Activated CD8-positive, alpha-beta memory T cell treated with anti-CD3 and anti-CD28 coated beads for 1 hour (primary cell): ENCODE measurements at places on chromosomes 3 and 15.

- DNase-seq, result no peak
Observed at GRCh38 chr15:99433026-99433756, 132.6 kb upstream of the MEF2A start.

DNA sequence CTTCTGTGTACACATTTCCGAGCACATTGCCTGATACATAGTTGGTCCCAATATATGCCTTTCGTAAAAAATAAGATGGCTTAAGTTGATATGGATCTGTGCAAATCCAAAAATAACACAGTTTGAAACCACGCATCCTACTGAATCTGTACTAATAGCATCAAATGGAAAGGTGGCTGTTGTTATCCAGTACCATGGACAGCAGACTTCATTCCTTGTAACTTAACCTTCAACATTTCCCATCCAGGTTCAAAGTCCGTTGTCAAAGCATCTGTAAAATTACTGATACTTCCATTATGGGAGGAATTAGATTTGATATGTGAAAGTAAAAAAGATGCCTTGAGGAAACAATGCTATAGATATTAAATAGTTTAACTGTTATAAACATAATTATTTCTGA lies 65.5 kb upstream of the C3orf49 start:
- DNase-seq, result no peak

- no peak for DNase-seq
Observed at GRCh38 chr15:65130941-65131340, 2.7 kb downstream of the PDCD7 start.

DNA sequence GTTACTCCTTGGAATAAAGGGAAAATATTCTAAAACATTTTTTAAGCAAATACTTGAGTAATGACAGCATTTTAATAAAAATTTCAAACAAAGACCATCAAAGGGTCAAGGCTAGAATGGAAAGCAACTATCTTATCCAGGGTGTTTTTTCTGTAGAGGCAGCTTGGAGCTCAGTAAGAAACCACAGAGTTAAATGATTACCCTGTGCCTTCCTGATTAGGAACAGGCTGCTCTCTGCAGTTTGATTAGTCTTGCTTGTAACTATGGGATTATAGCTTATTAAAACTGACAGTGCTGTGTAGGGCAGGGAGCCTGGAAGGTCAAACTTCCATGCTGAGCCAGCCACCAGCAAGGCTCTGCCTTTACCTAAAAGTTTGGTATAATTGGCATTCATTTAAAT lies 33.1 kb downstream of the QTRT2 start:
- no peak for DNase-seq

GRCh38 chr3:189953551-189953950 lies 167.1 kb downstream of the P3H2 start:
- DNase-seq, result no peak

DNA sequence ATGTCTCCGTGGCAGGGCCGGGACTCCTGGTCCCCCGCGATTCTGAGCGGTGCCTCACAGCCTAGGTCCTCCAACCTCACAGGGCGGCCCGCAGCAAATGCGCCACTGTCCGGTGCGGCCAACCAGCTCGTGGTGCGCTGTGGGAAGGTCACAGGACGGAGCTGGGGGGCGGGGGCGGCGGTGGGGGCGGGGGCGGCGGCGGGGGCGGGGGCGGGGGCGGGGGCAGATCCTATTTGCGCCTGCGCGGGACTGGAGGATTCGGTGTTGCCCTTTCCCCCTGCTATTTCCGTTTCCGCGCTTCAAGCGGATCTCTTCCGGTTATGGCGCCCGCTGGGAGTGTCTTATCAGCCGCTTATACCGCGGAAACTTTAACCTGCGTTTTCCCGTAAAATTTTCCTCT lies 106.7 kb upstream of the SNRPN start:
- no peak for DNase-seq

DNA sequence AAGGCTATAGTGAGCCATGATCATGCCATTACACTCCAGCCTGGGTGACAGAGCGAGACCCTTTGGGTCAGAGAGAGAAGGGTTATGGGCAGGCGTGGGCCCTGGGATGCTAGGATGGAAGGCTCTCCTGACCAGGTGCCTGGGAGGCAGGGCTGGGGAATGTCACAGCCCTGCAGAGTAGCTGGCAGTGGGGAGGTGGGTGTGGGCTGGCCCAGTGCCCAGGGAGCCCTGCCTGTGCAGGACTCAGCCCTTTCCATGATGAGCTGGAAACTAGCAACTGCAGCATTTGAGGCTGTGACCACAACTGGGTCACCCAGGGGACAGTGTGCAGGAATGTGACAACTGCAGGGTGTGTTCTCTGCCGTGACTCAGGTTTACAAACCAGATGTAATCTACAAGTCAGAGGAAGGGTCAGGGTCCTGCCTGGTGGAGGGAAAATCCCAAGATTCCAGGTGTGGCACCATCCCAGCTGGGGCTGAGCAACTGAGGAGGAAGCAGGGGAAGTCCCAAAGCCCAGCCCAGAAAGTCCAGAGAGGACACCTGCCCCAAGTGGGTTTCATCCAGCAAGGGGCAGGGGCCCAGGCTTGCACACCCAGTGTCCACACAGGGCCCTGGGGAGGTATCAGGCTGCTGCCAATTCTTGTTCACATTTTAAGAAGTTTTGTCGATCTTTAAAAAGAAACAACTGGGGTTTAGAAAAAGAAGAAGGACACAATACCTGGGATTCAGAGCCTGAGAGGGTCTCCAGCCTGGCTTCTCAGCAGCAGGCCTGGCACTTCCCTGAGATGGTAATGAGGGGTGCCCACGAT lies 45.5 kb downstream of the SLC28A1 start:
- no peak for DNase-seq

DNA sequence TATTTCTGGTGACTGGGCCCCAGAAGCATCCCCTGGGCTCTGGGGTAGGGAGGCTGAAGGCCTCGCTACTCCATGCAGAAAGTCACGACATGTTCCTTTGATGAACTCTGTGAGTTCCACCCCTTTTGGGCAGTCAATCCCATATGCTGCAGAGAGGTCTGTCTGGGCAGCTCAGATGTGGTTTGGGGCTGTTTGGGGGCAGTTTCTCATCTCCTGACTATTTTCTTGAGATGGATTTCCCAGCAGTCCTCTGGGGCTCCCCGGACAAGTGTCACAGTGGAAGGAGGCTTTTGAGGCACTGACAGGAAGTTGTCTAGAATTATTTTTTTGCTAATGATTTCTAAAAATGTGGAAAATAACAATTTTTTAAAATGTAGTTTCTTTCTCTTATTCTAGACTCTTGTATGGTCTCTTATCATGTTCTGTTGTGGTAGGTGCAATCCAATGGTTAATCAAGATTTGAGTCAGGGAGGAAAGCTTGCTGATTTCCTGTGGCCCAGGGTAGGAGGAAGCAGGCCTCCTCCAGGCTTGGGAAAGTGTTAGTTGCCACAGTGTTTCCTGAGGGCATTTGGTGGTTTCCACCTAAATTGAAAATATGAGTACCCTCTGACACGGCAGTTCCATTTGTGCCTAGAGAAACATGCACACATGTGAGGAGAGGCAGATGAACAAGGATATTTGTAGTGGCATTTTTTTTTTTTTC lies 19.9 kb upstream of the TATDN2 start:
- DNase-seq, result no peak

DNA sequence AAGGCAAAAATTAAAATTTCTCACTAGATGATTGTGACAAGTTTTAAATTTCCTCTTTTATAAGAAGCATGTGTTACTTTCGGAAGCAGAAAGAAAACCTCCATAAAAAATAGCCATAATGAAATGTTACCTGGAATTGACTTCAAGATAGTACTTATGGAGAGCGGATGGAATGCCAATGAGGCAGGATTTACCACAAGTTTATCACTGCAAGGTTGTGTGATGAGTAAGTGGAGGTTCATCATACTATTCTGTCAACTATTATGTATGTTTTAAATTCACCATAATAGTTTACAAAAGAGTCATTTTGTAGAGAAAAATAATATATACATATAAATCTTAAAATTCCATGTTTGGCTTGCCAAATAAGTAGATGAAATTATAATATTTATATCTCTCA lies 230.3 kb downstream of the SCAPER start:
- no peak for DNase-seq

DNA sequence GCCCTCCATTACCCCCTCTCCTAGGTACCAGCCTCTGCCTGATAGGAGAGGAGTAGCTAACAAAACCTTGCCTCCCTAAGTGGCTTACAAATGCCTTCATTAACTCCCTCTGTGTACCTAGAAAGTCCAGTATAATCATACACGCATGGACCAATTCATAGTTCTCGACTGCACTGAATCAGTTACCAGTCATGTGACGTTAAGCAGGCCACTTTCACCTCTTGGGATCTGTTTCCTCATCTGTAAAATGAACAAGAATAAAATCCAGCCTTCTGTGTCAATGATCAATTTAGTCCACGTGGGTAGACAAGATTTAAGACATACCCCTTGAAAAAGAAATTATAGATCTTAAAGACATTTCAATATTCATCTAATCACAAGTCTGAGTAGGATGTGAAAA lies 72.2 kb downstream of the TRIM69 start:
- DNase-seq, result no peak

GRCh38 chr3:12818773-12819172 lies 22.3 kb downstream of the CAND2 start:
- no peak for DNase-seq

DNA sequence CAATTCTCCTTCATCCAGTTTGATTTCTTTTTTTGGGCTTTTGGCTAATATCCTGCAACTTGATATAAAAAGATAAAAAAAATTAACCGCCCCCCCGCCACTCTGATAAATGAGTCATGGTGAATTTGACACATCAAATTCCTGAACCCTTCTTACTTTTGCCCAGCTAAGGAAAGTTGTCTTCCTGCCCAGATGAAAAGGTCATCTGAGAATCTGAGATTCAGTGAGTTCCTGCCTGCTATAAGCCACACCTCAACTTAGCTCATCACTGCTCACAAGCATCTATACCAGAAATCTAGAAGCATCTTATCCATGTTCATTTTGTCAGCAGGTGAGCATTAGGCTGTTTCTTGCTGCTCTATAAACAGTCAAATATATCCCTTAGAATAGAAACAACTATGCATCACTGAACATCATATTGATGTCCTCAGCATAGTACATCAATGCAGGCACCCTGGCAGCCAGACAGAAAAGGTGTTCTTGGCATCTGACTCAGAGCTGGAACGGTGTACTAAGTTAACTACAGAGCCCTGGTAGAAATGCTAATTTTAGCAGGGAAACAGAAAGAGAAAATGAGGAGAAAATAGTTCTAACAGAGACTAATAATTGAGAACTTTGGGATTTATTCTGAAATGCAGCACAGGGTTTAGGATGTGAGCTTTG lies 77.1 kb downstream of the SEMA6D start:
- DNase-seq, result no peak

DNA sequence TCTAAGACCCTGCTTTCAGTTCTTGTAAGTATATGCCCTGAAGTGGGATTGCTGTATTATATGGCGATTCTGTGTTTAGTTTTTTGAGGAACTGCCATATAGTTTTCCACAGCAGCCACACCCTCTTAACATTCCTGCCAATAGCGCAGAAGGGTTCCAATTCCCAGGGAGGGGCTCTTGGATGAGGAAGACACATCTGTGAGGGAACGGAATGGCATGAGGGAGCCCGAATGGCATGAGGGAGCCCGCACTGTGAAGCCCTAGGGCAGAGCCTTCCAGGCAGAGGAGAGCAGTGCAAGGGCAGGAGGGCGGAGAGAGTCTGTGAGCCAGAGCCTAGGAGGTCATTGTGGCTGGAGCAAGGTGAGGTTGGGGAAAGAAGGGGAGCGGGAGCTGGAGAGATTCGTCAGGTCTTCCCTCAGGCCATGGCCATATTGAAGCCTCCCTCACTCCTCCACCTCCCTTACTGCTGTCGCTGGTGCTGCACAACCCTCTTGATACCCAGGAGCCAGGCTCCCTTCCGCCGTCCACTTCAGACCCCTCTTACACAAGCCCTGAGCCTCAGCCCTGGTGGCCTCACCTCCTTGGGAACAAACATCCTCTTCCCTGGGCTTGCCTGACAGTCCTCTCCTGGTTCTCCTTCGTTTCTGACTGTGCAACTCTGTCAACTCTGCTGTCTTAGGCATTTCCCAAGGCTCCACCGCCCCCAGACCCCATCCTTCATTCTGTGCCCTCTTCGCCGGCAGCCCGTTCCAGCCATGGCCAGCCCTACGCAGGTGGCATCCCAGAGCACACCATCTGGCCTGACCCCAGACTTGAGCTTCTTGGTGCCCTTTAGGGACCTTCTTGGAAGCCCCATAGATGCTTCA lies 51.4 kb downstream of the FGD5 start:
- DNase-seq, result no peak

DNA sequence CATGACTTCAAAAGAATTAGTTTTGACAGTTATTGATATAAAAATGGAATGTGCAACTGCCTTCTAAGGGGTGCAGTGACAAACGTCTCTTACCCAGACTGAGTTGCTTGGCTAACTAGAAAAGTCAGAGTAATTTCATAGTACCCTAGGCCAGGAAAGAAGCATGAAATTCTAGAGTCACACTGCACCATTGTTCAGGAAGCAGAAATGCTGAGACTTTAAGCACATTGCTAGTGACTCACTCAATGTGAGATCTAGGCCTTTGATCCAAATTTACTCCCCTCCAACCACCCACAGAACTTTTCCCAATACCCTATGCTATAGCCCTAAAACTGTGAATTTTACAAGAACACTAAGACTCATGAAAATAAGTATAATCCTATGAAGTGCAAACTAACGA lies 110.8 kb downstream of the DUT start:
- DNase-seq, result no peak

- no peak for DNase-seq
Observed at GRCh38 chr15:89504166-89504565, 7.8 kb upstream of the RHCG start.

GRCh38 chr3:187021748-187022402 lies 91.5 kb downstream of the ST6GAL1 start:
- no peak for DNase-seq

GRCh38 chr3:150760431-150761200 lies 2.4 kb downstream of the SIAH2 start:
- no peak for DNase-seq

- DNase-seq, result no peak
Observed at GRCh38 chr15:93515256-93516051, 426.4 kb upstream of the RGMA start.

DNA sequence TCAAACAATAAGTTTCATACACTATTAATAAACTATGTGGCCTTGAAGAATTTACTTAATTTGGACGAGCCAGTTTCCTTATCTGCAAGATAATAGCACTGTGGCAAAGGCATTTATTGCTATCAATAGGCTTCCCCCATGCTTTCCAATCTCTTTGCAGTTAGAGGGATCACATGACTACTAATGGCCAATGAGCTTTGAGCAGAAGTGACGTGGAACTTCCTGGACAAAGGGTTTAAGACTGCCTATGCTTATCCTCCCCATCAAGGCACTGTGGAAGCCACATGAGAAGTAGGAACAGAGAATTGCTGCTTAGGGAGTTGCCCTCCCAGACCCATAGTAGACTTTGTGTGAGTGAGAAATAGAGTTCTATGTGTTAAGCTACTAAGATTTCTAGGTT lies 16.7 kb upstream of the ZMAT3 start:
- DNase-seq, result no peak
